ENCODE measurements at places on chromosomes 5 and 9. TPM values are rescaled to one million over a fixed set of nuclear protein-coding genes. Genes with fewer than 3 reads are reported as not detected.

The IL31RA gene
- total RNA-seq = 0.48 TPM

The ZNF454 gene
- 2.4 TPM for total RNA-seq

The RNF183 gene
- 3.4 TPM for total RNA-seq

The BTNL8 gene
- not detected for total RNA-seq

The AQP3 gene
- 14.2 TPM for total RNA-seq

The MYORG gene
- 4.6 TPM for total RNA-seq

The FOXD4L6 gene
- not detected for total RNA-seq

The ANKRD55 gene
- 0.96 TPM for total RNA-seq

The HAPLN1 gene
- 7.5 TPM for total RNA-seq

The CCNI2 gene
- total RNA-seq = 0.72 TPM

The CCDC180 gene
- total RNA-seq = 13.0 TPM

The SLCO6A1 gene
- 2.9 TPM for total RNA-seq

The PCDHB9 gene
- total RNA-seq = 1.9 TPM

The SPINK4 gene
- total RNA-seq = not detected

The PCDHB10 gene
- 5.5 TPM for total RNA-seq
